Bone marrow (tissue), 2 donors: ENCODE measurements at places on chromosomes 6 and 20.

DNA sequence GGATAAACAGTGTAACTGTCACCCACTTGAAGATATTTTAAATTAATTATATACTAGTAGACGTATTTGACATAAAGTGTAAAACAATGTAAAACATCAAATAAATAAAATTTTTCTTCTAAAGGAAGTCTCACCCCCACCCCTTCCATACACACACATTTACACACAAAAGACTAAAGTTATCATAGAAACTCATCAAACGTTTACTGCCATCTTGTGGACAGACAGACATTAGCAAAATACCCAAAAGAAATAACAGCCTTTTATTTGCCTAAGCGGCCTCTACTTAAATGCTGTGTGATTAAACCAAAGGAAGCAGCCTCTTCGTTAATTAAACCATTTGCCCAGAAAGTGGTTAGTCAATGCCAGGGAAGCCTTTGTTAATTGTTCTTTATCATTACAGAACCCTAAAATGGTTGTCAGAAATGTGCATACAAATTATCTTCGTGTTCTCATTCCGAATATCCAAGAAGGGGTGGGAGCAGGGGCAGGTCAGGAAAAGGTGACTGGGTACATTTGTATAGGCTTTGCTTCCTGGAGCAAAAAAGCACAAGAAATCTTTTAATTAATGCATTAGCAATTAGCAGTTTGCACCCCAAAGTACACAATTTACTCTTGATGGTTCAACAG, 176.2 kb upstream of the SASH1 start:
- no peak for DNase-seq

DNA sequence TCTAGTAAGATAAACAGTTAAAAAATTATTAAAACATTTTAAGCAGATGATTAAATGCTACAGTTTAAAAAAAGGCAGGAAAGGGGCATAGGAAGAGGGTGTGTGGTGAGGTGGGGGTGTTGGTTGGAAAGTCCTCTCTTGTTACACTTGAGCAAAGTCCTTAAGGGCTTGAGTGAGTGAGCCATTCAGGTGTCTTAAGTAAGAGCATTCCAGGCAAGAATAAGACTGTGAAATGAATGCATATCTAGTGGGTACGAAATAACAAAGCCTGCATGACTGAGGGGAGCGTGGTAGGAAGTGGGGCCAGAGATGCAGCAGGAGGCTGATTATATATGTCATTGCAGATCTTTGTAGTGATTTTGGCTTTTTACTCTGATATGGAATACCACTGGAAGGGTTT, 5.1 kb downstream of the CDKAL1 start:
- no peak for DNase-seq

DNA sequence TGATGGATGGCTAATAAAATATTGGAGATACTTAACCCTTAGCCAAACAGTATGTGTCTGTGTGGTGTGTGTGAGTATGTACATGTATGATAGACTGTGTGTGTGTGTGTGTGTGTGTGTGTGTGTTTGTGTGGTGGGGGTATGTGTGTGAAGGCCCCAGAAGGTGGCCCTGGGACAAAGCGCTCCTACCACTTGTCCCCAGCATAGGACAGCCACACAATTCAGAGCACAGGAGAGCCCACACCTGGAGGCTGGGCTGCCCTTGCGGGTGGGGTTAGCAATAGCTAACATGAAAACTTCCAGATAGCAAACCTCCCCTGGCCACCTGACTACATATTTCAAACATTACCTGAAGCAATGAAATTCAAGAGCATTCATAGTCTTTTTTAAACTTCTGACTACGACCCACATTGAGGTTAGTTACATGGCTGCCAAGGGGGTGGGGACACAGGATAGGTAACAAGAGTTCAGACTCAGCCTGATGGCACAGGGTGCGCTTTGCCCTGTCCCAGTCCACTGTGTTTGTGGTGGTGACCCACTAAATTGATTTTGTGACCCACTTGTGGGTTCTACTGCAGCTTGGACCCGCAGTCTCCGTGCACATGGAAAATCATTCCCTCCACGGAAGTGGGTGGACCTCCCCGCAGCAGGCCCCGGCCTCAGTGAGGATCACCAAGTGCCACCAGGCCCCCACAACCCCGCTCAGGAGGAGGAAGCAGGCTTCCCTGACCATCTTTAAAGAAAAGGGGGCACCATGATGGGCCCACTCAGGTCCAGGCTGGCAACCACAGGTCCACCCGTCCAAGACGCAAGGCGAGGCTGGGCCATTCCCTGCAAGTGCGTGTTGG, 34.8 kb downstream of the ZC3H12D start:
- DNase-seq = no peak

DNA sequence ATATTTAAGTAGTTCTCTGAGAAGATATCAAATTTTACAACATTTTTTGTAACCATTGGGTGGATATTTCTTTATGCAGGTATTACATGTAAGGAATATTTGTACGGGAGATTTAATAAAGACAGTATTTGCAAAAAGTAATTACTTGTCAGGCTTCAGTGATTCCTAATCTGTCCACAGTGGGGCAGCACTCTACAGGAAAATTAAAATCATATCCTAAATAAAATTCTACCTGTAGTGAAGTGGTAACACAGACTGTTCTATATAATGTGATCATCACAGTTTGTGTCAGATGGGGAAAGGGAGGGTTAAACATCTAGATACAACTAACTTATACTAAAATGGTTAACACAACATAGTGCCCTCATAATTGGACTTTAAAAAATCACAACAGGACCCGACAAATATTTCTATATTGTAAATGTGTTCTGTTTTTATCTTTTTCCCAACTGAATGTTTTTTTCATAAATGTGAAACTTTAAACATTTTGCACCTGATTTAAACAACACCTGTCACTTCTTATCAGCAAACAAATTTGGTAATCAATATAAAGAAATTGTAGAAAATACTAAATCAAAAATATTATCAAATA, 145.6 kb upstream of the MANEA start:
- DNase-seq = peak; percentile 14

- no peak for DNase-seq
Measured at GRCh38 chr20:24673678-24674570, 204.5 kb downstream of the SYNDIG1 start.

DNA sequence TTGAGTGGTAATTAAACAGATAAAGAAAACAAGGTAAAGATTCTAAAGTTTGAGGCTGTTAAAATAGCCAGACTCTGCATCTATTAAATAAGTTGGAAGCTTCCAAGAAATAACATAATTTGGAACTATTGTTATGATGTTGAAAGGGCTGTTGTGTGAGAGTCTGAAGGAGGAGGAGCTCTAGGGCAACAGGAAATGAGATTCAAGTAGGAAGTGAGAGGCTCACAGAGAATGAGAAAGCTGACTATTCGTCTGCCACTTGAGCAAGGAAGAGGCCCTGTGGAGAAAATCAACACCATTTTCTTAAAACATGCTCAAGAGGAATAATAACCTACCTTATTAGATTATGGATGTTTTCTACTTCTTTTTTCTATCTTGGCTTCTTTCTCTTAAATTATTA, 185.2 kb downstream of the SLC24A3 start:
- no peak for DNase-seq

GRCh38 chr6:168874637-168875036, 379.0 kb downstream of the THBS2 start:
- no peak for DNase-seq

DNA sequence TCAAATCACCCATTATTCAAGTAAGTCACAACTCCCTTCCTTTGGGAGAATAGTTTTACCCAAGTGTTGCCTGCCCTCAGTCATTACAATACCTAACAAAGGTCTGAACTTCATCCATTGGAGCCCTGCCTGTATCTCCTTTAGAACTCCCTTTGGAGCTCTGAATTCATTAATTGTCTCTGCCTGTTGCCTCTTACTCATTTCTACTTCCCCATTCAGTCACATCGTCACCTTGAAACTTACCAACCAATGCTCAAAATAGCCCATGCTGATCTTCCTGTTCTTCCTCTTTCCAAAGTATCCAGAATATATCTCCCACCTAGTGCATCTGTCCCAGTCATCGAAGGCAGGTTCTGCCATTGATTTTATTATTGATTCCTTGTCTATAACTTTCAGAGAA, 120.7 kb upstream of the ADGRF1 start:
- peak; percentile 69 for DNase-seq

DNA sequence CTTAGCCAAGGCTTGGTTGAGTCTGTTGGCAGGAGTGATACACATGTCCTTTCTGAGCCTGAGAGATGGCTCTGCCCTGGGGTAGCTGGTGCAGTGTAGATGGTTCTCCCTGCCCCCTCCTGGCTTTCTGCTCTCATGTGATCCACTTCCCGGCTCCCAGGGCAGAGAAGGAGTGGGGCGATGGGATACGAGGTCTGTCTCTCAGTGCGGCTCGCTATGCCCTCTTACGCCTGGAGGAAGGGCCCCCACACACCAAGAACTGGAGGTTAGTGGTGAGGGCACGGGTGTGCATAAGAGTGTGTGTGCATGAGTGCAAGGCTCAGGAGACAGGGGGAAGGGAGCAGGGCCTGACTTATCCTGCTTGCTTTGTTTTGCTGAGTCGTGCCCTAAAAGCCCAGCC, 18.8 kb downstream of the SLC12A5 start:
- DNase-seq = no peak

DNA sequence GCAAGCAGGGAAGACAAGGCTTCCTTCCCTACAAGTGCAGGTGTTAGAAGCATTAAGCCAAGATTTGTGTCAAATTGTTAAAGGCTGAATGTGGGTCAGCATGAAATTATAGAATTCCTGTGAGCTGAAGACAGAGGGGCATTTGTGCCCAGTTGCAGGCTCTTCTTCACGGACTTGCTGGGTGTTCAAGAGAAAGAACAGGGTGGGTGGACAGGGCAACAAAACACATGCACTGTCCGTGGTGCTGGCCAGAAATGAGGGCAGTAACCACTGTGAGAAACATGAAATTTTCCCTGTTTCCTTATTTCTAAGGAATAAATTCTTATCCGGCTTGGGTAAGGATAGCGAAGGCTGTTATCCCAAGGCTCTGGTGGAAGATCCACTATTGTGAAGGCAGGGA, 579.5 kb upstream of the HTR1E start:
- DNase-seq = no peak

- DNase-seq = no peak
Measured at GRCh38 chr6:88872962-88873361, 90.5 kb downstream of the RNGTT start.

DNA sequence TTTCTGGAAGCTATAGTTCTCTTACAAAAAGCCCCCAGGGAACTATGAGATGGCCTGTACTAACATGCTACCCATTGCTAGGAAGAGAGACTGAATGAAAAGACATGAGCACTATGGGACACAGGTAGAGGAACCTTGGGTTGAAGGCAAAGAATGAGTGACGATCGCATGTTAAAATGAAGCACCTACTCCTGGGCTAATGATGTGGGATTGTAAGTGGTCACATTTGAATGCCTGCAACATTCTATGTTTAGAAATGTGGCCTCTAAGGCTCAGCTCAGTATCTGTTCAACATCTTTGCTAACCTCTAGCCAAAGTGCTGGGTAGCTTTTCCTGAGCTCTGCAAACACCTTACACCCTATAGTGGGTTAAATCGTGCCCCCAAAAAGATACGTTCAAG, 5.2 kb upstream of the ZC3H12D start:
- DNase-seq = no peak
